ENCODE measurements at places on chromosomes 6 and 20.

DNA sequence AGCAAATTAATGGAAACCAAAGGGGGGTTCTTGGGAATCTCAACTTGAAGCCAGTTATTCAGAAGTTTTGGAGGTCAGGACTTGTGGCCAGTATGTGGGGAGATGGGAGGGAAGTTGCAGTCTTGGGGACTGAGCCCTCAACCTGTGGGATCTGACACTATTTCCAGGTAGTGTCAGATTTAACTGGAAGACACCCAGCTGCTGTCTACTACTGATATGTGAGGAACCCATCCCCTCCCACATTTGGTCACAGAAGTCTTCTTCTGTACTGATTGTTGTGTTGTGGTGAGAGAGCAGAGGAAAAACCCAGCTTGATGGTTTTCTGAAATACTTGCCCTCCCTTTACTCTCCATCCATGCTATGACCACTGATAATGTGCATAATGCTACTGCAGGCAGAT lies 134.0 kb downstream of the QRSL1 start:
- no peak for DNase-seq

- no peak for DNase-seq
Measured at GRCh38 chr6:7493866-7494265, 47.6 kb upstream of the DSP start.

DNA sequence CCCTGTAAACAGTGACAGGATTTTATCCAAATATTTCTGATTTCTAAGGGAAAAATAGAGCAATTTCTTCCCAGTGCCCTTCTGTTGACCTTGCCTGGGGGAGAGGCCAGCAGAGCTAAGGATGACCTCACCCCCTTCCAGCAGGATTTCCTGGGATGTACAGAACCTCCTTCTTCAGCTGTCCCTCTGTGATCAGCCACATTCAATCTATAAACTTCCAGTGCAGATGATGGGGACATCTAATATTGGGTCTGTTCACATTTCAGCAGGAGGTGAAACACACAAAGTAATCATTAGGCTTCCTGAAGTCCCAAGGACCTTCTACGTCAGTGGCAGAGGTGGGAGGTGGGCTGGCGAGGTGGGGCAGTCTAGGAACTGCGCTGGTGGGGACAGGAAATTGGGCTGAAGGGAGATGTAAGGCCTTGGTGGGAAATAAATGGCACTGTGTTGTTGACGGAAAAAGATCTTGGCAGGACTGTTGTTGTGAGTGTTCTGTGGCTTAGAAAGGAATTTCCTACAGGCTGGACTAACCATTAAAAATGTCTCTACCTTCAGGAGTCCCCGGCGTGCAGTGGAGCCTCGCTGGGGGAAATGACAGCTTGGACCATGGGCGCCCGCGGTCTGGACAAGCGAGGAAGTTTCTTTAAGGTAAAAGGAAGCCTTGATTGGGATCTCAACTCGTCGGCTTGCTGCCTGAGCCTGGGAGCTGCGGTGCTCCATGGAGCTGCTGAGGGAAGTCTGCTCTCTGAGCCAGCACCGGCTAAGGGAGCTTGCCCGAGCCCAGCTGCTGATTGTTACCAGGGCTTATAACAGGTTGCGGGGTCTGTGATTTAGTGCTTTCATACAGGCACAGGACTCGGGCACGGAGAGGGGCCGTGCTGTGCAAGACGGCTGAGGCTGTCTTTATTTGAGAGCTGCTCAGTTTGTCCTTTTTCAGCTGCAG lies 127.9 kb upstream of the NAA20 start:
- DNase-seq, result peak; percentile 71

- no peak for DNase-seq
Measured at GRCh38 chr20:16675001-16675564, 54.7 kb upstream of the SNRPB2 start.

- no peak for DNase-seq
Measured at GRCh38 chr6:2124260-2124709, 121.1 kb downstream of the GMDS start.

DNA sequence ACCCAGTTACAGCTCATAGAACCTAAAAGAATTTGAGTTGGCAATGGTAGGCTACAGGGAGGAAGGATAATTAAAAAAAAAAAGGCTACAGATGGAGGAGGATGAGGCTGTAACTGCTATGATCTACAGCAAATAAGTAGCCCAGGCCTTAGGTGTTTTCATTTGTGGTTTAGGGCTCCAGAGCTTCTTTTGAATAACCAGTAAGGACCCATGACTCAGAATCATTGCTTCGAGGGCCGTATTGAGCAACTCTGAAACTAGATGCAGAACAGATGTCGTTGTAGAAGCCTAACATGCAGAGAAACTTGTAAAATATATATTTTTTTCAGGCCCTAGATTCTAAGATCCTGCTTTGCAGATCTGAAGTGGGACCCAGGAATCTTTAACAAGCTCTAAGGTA lies 19.0 kb upstream of the ASIP start:
- DNase-seq, result no peak

- DNase-seq, result no peak
Measured at GRCh38 chr20:60200305-60200918, 242.2 kb downstream of the CDH26 start.

GRCh38 chr6:76817429-76817828 lies 645.9 kb downstream of the HTR1B start:
- DNase-seq, result no peak

- DNase-seq, result peak; percentile 33
Measured at GRCh38 chr6:46419576-46420002, 71.7 kb downstream of the RCAN2 start.
